Fibroblast of lung (primary cell): ENCODE measurements at places on chromosomes 13 and 19. TPM values are rescaled to one million over a fixed set of nuclear protein-coding genes. Genes with fewer than 3 reads are reported as not detected.
A peak's percentile ranks its signal among the peaks of the same experiment; 100 is the strongest.

DNA sequence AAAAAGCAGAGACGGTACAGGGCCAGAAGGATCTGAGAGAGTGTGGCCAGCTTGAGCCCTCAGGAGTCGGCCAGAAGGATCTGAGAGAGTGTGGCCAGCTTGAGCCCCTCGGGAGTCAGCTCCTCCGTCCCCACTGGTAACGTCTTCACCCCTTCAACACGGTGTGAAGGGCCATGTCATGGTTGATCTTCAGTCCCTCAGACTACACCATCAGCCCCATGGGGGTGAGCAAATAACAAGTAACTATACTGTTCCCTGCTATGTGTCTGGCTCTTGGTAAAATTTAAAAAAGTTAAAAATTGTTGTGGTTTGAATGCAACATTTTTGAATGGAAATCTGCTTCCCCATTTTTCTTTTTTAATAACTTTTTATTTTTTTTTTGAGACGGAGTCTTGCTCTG lies 1.6 kb upstream of the ZNF8 start:
- no peak for DNase-seq

DNA sequence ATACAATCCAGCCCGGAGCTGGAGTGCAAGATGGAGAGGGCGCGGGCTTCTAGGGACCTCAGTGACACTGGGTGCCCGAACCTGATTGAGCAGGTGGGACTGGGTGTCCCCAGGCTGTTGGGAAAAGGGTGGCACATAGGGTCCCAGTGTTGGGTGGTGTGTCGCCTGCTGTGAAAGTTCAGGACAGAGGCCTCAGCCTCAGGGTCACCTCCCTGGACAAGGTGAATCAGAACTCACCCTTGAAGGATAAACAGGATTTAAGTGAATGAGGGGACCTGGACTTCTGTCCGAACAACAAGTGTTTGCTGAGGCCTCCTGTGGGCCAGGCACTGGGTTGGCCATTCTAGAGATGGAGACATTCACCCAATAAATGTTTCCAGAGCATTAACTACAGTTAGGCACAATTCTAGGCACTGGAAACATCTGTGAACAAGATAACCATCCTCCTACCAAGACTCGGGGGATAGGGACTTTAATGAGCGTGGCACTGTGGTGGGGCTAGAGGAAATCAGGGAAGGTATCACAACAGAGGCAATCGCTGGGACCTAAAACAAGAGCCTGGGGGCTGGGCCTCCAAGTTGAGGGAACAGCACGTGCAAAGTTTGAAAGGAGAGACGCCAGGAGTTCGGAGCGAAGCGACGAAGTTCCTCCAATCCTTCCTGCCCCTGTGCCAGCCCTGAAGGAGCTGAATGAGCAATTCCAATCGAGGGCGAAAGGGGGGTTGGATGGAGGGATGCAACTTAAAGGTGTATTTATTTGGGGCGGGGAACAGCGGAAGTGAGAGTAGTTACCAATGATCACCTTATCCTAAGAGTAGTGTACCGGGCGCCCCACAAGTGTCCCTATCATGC lies 921 bp upstream of the POLD1 start:
- DNase-seq, result no peak

DNA sequence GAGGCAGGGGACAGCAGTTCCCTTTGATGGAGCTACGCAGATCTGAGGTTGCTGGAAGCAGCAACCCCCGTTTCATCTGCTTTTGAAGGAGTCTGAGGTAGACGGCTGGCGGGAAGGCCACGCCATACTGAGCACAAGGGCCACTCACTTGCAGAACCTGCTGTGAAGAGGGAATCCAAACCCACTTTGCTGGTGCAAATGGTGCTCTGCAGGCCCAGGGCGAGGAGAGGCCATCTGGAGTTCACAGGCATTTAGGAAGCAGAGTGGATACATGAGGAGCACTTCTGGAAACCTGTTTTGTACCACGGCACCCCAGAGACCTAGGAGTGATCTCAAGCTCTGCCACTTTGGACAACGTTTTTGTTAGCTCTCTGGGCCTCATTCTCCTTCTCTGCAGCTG lies 227.8 kb downstream of the UQCRFS1 start:
- no peak for DNase-seq

Gene LSM14A
- 82.2 and 82.5 TPM in 2 replicates for polyA plus RNA-seq

DNA sequence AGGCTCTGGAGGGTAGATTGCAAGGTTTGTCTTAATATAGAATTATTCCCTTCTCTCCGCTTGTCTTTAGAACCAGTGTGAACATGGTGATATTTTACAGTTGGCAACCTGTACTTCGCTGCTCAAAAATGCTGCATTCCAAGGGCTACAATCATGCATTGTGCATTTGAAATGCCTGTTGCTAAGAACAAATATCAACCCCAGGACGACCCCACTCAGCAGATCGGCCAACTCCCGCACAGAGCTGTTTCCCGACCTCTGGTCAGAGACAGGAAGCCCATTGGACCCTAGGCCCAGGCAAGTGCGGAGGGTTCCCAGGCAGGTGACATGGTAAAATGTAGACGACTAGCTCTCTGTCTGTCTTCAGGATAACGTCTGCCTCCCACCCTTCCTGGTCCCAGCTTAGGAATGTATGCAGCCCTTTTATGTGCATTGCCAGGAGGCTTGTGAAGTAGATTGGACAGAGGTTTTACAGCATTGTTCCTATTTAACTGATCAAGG lies 263.5 kb downstream of the FOXO1 start:
- peak; percentile 90 for DNase-seq

DNA sequence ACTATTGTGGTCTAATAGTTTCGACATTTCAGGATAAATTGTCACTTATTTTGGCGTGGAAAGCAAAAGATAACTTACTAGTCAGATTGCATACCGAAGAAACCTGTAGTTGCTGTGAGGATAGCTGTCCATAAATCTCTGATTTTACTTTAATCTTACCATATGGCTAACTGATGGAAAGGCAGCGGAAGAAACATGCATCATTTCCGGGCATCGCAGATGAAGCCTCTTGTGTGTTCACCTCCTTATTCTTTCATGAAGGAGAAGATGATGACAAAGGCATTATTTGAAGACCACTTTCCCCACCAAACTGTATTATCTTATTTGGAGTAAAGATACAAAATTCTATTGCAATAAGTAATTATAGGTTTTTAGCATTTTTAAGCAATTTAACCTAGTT lies 763.6 kb upstream of the SLITRK6 start:
- no peak for DNase-seq
